ENCODE measurements at places on chromosomes 13 and 19.

DNA sequence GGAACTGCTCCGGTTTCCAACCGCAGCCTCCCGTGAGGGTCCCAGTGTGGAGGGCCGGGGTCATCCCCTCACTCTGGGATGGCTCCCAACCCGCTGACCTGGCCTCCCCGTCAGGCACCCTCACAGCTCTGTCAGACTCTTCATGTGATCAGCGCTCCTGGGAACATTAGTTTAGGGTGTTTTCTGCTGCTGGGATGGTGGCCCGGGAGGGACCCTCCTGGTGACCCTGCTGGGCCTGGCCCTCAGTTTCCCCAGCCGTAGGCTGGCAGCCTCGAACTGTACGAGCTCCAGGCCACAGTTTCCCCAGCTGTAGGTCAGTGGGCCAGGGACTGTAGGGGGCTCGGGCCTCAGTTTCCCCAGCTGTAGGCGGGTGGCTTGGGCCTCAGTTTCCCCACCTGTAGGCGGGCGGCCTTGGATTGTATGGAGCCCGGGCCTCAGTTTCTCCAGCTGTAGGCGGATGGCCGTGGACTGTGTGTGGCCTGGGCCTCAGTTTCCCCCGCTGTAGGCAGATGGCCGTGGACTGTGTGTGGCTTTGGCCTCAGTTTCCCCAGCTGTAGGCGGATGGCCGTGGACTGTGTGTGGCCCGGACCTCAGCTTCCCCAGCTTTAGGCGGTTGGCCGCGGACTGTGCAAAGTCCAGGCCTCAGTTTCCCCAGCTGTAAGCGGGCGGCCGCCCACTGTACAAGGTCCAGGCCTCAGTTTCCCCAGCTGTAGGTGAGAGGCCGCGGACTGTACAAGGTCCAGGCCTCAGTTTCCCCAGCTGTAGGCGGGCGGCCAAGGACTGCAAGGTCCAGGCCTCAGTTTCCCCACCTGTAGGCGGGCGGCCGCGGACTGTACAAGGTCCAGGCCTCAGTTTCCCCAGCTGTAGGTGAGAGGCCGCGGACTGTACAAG, 1.3 kb upstream of the PTBP1 start:
- peaks cover 43% of the 10 kb centered on the region for H3K4me1 ChIP-seq
- peak overlapping the region; percentile 93 for H3K27ac ChIP-seq
- peak overlapping the region; percentile 94 for H3K4me3 ChIP-seq
- H3K36me3 ChIP-seq = no peaks in the 10 kb centered on the region
- no peaks in the 10 kb centered on the region for H3K27me3 ChIP-seq

DNA sequence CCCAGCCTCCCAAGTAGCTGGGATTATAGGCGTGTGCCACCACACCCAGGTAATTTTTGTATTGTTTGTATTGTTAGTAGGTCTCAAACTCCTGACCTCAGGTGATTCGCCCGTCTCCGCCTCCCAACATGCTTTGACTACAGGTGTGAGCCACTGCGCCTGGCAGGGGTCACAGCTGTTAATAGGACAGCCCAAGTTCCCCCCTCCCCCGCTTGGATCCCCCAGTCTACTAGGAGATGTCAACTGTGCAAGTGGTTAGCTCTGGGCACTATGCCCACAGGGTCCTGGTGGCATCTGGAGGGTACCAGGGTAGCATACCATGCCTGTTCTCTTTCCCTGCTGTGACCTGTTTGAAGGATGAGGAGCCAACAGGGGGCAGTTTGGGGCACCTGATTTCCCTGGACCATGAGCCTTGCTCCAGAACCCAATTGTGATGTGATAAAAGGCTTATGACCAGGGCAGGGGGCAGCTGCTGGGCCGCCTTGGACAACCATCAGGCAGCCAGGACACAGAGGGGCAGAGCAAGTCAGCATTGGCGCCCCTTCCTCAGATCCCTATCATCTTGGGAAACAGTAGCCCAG, at the start of gene TSPAN16:
TSS of gene TSPAN16 (plus strand) at position 496 of the 581 bp plus-strand sequence. CDS start 138 bp downstream, outside the sequence.
- H3K27me3 ChIP-seq = no peaks in the 10 kb centered on the region
- no peak within 1 kb of the TSS for H3K4me3 ChIP-seq
- H3K36me3 ChIP-seq = no peaks in the 10 kb centered on the region
- no peak for DNase-seq

GRCh38 chr13:25992076-25992475, 59.7 kb downstream of the SHISA2 start:
- no peaks in the 10 kb centered on the region for H3K36me3 ChIP-seq
- H3K27me3 ChIP-seq = no peaks in the 10 kb centered on the region
- no peak for DNase-seq
- H3K4me1 ChIP-seq = no peaks in the 10 kb centered on the region

DNA sequence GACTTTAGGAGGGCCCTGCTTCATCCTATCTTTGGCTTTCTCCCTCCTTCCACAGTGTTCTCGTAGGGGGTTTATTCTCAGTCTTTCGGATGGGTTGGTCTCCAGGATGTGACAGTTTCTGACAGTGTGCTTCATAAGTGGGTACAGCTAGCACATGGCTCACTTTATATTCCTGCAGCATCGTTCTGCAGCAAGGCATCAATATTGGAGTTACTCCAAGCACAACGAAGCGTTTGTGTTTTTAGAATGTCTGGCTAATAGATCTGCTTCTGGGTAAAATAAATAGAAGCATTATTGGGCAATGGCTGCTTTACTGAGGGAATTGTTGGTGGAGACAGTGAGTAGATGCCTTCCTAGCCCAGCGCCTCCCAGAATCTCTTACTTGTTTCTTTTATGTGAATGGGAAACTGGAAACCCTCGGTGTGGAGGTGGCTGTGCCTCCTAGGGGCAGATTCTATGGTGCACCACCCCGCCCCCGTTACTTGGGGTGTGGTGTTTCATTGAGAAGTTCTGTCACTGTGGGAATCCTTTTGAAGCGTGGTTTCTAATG, 2.0 kb downstream of the FARP1 start:
- H3K27ac ChIP-seq = peak overlapping the region; percentile 74
- no peak for DNase-seq
- H3K27me3 ChIP-seq = no peaks in the 10 kb centered on the region
- H3K4me3 ChIP-seq = peak overlapping the region; percentile 96

DNA sequence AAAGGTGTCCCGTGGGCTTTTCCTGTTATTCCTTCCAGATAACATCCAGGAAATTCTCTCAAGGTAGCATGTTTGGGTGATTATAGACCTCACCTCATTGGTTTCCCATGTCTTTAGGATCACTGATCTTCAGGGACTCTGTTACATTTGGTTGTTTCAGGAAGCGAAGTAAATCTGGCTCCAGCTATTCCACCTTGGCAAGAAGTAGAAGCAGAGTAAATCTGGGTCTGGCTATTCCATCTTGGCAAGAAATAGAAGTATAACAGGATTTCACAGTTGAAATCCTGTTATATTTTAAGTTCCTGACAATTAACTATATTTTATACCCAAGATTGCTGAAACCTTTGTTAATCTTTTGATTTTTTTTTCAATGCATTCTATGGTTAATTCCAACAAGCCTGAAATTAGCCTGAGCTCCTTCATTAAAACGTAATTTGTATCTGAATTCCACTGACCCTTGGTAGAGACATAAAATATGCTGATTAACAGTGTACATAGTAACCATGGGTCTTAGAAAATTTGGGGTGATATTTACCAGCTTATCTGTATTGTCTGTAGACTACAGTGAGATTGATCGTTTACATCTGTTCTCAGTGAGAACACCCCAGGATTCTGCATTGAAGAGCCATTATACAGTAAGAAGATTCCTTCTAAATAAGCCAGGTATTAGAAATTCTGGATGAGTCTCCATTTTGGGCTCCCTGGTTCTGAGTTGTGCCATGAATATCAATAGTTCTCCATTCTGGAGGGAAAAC, 267.6 kb upstream of the SLITRK6 start:
- DNase-seq = no peak
- H3K4me1 ChIP-seq = no peaks in the 10 kb centered on the region
- H3K27me3 ChIP-seq = no peaks in the 10 kb centered on the region

- H3K4me3 ChIP-seq = no peak overlapping the region
- no peak for DNase-seq
- H3K27ac ChIP-seq = no peak overlapping the region
- no peaks in the 10 kb centered on the region for H3K4me1 ChIP-seq
These were observed 70.1 kb downstream of the LRRC63 start for GRCh38 chr13:46281779-46282178.

DNA sequence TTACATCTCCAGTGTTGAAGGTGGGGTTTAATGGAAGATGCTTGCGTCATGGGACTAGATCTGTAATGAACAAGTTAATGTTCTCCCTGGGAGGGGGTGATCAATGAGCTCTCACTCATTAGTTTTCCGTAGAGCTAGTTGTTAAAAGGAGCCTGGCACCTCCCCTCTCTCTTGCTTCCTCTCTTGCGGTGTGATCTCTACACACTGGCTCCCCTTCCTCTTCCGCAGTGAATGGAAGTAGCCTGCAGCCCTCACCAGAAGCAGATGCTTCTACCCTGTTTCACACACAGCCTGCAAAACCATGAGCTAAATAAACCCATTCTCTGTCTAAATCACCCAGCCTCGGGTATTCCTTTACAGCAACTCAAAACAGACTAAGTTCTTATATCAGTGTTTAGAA, 318.8 kb downstream of the SLITRK1 start:
- H3K36me3 ChIP-seq = no peaks in the 10 kb centered on the region
- H3K4me1 ChIP-seq = no peaks in the 10 kb centered on the region
- DNase-seq = no peak

GRCh38 chr13:104140552-104140951, 1074.3 kb upstream of the SLC10A2 start:
- no peaks in the 10 kb centered on the region for H3K36me3 ChIP-seq
- no peak overlapping the region for H3K27ac ChIP-seq
- DNase-seq = no peak

DNA sequence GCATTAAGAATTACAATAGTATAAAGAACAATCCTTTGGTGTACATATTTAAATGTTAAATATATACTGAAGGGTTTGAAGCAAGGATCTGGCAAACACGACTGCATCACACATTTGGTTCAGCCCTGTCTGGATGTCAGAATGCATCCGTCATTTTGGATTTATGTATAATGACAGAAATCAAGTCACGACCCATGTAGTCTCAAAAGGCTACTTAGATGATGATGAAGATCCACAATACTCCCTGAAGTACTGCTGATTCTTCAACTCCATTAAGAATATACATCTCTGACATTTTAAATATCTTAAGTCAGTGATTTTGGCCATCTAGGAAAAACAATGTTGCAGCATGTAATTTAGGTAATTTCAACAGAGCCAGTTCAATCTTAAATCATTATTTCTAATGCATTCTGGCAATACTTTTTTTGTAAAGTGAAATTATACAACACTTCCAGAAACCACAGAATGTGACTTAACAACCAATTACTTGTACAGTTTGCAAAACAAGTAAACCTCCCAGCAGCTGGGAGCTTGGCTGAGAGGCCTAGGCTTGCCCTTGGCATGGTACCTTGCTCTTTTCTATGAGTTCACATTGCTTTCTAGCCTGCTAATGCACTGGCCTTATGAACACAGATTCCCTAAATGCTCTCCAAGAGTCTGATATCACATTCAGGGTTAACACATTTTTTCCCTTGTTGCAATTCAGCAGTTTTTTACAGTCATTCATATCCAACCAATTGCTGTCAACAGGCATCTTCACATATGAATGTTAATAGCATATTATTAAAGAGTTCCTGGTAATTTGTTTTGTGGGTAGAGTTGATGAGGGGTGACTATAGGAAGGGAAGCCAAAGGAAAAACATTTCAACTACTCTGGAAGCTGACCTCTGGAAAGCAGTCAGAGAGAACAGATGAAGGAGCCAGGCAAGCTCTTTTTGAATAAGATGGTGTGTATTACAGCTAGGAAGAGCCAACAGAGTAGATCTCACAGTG, 175.2 kb downstream of the ENOX1 start:
- H3K36me3 ChIP-seq = no peaks in the 10 kb centered on the region
- DNase-seq = no peak
- H3K27ac ChIP-seq = no peak overlapping the region
- peaks cover 8% of the 10 kb centered on the region for H3K4me1 ChIP-seq
- H3K27me3 ChIP-seq = no peaks in the 10 kb centered on the region

All from vagina (tissue), 2 donors.